Immature natural killer cell (primary cell): ENCODE measurements at places on chromosomes 4 and X.
A peak's percentile ranks its signal among the peaks of the same experiment; 100 is the strongest.

- DNase-seq = no peak
These were observed 49.0 kb upstream of the CLNK start for GRCh38 chr4:10733481-10734062.

GRCh38 chr4:88690355-88690754 lies 7.3 kb downstream of the NAP1L5 start:
- DNase-seq = no peak

DNA sequence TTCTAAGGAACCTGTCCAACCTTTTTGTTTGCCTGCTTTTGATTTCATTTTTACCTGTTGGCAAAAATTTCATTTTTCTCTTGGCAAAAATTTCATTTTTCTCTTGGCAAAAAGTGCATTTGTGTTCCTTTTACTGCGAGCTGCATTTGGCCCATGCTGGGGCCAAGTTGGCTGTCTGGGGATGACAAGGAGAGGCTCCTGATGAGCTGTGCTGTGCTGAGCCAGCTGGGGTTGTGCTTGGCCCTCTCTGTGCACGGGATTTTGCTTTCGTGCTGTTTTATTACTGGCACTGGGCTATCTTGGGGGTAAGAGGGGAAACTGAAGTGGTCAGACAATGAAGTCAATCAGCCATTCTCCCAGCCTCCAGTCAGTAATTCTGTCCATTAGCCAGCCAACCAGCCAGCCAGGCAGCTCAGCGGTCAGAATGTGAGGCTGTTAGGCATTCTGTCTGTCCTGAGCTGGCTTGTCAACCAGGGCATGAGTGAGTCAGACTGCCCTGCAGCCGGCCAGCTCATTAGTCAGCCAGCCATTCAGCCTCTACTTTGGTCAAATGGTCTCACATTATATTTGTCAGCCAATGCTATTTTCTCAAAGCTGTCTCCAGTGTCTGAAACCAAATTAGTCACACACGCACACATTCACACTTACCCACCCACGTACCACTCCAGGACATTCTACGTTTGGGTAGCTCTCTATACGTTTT lies 56.9 kb upstream of the PRPS1 start:
- DNase-seq = no peak

- no peak for DNase-seq
These were observed 125.0 kb downstream of the ARHGAP6 start for GRCh38 chrX:11540532-11541377.

DNA sequence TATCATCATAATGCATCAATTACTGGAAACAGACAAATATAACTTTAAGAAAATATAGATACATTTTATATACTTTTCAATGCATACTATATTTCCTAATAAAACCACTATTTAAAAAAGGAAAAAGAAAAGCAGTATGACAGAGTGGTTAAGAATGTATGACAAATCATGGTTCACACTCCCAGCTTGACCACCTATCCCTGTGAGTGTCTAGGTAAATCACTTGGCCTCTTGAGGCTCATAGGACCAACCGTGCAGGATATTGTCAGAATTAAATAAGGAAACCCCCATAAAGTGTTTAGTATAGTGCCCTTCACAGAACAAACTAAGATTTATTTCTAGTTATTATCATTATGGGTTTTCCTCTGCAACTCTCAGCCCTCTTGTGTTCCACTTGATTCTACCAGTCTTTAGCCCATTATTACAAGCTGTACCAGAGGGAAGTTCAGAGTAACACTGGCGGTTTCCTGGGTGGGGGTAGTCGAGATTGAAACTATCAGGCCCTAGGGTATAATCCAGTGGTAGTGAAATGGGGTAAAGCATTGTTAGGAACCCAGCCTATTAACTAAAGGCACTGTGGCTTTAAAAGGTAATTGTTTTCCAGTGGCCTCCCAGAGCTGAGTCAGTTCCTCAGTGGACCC lies 55.5 kb upstream of the PAK3 start:
- no peak for DNase-seq

DNA sequence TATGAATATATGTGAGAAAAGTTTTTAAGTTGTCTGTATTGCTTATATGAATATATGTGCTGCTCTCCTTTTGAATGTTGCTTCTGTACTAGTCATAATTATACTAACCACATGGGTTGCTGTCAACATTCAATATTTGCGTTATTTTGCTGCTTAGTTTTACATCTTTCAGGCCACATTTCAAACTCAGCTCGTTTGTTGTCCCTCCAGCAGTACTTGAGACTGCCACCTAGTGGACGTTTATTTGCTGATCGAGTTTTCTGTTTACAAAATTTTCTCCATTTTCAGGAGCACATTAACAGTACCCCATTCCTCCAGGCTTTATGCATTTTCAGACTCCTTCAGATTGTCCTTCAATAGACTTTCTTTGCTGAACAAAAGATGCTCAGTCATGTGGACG lies 75.8 kb downstream of the NUDT11 start:
- peak; percentile 21 for DNase-seq

DNA sequence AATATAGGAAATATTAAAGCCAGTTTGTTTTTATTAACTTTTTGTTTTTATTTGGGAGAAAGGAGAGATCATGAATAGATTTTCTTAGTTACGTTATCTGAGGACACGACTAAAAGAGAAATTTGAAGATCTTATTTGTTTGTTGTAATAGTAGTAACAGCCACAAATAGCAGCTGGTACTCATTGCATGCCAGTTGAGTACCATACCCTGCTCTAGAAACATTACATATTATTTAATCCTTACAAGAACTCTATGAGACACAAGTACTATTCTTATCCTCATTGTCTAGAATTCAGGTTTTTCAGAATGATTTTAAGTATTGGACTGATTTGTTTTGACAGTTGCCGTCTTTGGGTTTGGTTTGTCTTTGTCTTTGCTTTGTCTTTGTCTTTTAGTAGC lies 31.8 kb downstream of the USP53 start:
- no peak for DNase-seq

GRCh38 chr4:24328711-24329110 lies 255.6 kb downstream of the DHX15 start:
- no peak for DNase-seq

GRCh38 chr4:94115687-94116086 lies 92.0 kb upstream of the SMARCAD1 start:
- no peak for DNase-seq

DNA sequence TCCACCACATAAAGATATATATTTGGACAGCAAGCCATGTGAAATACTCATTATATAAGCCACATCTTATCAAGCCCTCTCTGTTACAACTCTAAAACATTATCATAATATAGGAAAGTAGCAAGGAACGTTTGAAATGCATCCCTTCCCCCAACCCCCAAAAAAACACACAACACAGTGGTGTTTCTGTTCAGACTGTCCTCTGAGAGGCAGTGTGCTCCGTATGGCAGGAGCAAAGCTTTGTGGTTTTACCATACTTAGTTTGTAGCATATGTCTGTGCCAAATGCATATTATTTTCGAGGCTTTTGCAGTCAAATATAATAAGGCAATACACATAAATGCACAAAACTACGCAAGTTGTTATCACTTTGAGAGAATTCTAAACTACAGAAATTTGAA lies 194.2 kb downstream of the RAPGEF2 start:
- DNase-seq = no peak

GRCh38 chrX:135520022-135520552 lies 373 bp upstream of the INTS6L start:
- DNase-seq = no peak

GRCh38 chr4:101332424-101332823 lies 14.9 kb downstream of the PPP3CA start:
- no peak for DNase-seq

- DNase-seq = no peak
These were observed 26.5 kb downstream of the SEC31A start for GRCh38 chr4:82864336-82864979.

DNA sequence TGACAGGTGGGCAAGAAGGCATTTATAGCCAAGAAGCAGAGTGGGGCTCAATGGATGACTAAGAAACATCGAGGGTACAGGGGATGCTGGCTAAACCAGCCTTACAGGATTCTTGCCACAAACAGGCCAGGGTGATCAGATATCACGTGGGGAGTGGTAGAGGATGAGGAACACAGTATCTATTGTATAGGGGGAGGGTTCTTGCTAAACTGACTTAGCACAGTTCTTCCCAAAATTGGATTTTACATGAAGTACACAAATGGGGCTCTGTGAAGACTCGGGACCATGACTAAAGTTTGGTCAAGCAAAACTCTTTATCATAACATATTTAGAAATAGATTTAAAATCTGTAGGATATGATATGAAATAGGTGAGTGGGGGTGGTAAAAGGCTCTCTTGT lies 144.0 kb upstream of the ATOH1 start:
- no peak for DNase-seq

DNA sequence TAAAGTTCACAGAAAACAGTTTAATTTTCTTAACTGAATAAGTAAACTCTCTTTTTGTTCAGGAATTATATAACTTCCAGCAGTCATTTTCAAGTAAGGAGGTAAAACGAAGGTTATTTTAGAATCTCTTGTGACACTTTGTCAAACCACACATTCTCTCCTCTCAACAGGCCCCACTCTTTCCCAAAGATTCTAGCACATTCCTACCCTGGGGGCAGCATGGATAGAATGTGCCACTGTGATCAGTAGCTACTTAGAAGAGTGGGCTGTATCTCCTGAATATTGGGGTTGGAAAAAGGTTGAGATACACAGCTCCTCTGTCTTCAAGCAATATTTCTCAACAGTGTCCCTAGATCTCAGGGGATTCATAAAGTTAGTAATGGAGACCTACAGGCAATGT lies 157.6 kb downstream of the EMCN start:
- DNase-seq = no peak

- DNase-seq = no peak
These were observed 480.1 kb downstream of the SPRY1 start for GRCh38 chr4:123876671-123877101.

GRCh38 chrX:10707773-10708172 lies 87.4 kb upstream of the MID1 start:
- no peak for DNase-seq

DNA sequence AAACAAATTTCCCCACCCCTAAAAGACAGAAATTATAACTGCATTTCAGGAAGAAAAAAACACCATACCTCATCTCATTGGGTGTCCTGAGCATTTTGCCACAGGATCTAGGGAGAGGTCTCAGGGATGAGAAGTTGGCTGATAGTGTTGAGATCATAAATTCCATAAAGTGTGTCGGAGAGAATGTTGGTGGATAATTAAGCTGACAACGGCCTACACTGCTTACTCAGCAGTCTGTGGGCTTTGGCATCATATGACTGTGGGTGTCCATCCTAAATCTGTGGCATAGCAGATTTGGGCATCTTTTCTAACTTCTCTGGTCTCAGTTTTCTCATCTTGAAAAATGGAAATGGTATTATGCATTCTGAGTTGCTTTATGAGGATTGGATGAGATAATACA lies 12.3 kb downstream of the CENPVL3 start:
- no peak for DNase-seq

- DNase-seq = no peak
These were observed 390.3 kb downstream of the SPRY1 start for GRCh38 chr4:123786920-123787319.

- no peak for DNase-seq
These were observed 291.0 kb upstream of the STS start for GRCh38 chrX:6856471-6856870.

DNA sequence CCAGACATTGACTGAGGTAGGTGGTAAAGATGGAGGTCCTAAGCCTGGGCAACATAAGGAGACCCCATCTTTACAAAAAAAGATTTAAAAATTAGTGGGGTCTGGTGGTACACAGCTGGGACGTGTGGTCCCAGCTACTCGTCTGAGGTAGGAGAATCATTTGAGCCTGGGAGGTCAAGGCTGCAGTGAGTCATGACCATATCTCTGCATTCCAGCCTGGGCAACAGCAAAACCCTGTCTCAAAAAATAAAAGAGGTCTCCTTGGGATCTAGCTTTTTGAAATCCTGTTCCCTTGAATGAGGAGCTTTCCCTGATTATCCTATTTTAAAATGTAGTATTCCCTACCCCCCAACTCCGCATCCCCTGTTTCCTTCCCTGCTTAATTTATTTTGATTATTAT lies 78.7 kb upstream of the OGT start:
- no peak for DNase-seq

DNA sequence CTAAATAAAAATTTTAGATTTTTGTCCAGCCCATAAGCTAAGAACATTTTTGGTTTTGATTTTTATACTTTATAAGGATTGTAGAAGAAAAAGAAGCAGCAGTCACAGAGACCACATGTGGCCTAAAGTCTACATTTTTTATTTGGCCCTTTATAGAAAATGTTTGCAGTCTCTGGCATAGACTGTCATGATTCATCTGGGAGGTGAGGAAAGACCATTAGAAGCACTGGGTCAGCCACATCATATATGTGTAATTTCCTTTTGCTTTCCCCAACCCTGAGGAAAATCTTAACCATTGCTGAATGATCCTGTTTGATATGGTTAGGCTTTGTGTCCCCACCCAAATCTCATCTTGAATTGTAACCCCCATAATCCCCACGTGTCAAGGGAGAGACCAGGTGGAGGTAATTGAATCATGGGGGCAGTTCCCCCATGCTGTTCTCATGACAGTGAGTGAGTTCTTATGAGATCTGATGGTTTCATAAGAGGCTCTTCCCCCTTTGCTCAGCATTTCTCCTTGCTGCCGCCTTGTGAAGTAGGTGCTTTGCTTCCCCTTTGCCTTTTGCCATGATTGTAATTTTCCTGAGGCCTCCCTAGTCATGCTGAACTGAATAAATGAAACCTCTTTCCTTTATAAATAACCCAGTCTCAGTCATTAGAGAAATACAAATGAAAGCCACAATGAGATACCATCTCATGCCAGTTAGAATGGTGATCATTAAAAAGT lies 12.1 kb upstream of the COPS4 start:
- no peak for DNase-seq

DNA sequence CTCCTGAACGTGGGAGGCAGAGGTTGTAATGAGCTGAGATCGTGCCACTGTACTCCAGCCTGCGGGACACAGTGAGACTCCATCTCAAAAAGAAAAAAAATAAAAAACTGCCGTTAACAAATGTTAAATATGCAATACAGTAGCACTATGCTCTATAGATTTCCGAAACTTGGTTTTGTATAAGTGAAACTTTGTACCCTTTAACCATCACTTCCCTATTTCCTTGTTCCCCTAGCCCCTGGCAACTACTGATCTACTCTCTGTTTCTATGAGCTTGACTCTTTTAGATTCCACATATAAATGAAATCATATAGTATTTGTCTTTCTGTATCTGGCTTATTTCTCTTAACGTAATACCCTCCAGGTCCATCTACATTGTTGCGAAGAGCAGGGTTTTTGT lies 74.1 kb downstream of the TAB3 start:
- no peak for DNase-seq

GRCh38 chr4:99690990-99691389 lies 33.4 kb upstream of the C4orf54 start:
- no peak for DNase-seq

DNA sequence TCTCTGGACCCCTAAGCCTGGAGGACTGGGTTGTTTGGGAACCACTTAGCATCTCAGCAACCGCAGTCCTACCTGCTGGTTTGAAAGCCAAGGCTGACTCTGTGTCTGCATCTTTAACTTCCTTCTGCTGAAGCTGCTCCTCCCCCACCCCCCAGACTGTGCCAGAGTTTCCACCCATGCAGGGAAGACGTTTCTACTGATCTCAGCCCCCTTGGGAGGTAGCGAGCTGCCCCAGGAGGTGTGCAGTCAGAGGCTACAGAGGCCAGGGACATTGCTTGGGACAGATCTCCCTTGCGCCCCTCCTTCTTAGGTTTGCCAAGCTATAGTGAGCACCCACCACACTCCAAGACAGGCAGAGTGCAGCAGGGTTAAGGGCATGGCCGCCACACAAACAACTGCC lies 4.7 kb upstream of the FATE1 start:
- no peak for DNase-seq

GRCh38 chrX:126485409-126485808 lies 67.2 kb downstream of the DCAF12L1 start:
- DNase-seq = no peak

GRCh38 chr4:111838406-111838930 lies 306.8 kb upstream of the FAM241A start:
- DNase-seq = no peak
